ENCODE measurements at places on chromosomes 16 and 17.
A peak's percentile ranks its signal among the peaks of the same experiment; 100 is the strongest.

GRCh38 chr17:50218771-50219315 lies 17.4 kb upstream of the COL1A1 start:
- DNase-seq: no peak

- no peak for DNase-seq
Observed at GRCh38 chr16:66207139-66207882, 159.2 kb upstream of the CDH5 start.

DNA sequence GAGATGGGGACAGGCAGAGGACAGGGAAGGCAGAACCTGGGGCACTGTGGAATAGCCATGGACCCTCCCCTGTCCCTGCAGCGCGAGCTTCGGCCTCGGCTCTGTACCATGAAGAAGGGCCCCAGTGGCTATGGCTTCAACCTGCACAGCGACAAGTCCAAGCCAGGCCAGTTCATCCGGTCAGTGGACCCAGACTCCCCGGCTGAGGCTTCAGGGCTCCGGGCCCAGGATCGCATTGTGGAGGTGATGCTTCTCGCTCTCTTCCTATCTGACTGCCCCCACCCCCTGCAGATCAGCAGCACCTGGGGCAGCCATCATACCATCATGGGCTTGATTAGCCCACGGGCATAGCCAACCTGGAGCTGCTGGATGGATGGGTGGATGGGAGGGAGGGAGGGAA lies 13.5 kb downstream of the NHERF1 start:
- DNase-seq: no peak

GRCh38 chr17:77725846-77726245 lies 232.7 kb upstream of the TNRC6C start:
- no peak for DNase-seq

GRCh38 chr17:27485125-27485524 lies 28.9 kb downstream of the KSR1 start:
- DNase-seq: no peak

- DNase-seq: no peak
Observed at GRCh38 chr16:83967838-83968305, at the start of gene NECAB2. TSS of gene NECAB2 (plus strand) at chr16:83968244. CDS start at chr16:83968649, 405 bp downstream.

GRCh38 chr17:75799402-75799801 lies 14.8 kb downstream of the UNK start:
- DNase-seq: no peak

- no peak for DNase-seq
Observed at GRCh38 chr16:86392436-86393152, 117.7 kb upstream of the FOXF1 start.

GRCh38 chr17:44078412-44078811 lies 7.9 kb downstream of the G6PC3 start:
- DNase-seq: no peak

DNA sequence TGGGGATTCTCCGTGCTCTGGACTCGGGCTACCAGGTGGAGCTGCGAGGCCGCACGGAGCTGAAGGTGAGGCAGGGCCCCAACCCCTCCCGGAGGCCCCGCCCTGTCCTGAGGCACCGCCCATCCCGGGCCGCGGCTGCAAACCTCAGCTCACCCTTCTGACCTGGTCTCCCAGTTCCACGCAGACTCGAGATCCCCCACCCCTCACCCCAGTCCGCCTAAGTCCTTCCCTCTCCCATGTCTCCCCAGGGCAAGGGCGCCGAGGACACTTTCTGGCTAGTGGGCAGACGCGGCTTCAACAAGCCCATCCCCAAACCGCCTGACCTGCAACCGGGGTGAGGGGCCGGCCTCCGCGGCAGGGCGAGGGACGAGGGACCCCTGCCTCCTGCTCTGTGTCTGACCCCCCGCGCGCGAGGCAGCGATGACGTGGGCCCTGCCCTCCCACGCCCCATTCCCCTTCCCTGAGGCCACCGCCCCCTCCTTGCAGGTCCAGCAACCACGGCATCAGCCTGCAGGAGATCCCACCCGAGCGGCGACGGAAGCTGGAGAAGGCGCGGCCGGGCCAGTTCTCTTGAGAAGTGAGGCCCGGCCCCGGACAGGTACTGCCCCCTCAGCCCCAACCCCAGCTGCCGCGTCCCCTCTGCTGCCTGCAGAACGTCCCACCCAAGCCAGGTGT lies 13.7 kb downstream of the GUCY2D start:
- DNase-seq: peak; percentile 10

DNA sequence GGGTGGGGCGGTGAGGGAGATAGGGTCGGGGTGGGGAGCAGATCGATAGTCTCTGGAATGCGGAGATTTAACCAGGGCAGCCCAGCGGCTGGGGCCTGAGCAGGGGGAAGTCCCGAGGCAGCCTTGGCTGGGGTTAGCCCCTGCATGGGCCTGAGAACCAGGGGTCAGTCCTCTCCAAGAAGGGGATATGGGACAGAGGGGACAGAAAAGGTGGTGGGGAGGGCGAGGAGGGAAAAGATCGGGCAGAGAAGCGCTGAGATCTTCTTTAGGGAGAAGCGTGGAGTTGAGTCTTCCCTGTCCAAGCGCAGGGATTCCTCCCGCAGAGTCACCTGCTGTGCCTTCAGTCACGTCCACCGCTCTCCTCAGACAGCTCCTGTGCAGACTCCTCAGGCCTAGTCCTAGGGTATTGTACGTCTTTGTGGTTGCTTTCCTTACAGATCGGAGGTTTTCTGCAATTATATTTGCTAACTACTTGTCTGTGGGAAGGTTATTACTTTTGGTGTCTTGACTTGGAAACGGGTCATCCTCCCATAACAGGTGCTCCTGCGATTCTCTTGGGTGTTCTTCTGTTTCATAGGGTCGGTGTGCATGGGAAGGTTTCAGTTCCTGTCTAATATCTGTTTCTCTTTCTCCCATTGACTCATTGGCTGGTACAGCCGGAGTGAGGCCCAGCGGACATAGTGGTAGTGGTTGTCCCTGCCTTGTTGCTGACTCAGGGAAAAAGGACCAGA lies 952 bp downstream of the CD300A start:
- DNase-seq: peak; percentile 44

- no peak for DNase-seq
Observed at GRCh38 chr17:67171560-67171959, 73.4 kb downstream of the HELZ start.

- DNase-seq: no peak
Observed at GRCh38 chr17:27906226-27906580, 13.0 kb upstream of the LYRM9 start.

DNA sequence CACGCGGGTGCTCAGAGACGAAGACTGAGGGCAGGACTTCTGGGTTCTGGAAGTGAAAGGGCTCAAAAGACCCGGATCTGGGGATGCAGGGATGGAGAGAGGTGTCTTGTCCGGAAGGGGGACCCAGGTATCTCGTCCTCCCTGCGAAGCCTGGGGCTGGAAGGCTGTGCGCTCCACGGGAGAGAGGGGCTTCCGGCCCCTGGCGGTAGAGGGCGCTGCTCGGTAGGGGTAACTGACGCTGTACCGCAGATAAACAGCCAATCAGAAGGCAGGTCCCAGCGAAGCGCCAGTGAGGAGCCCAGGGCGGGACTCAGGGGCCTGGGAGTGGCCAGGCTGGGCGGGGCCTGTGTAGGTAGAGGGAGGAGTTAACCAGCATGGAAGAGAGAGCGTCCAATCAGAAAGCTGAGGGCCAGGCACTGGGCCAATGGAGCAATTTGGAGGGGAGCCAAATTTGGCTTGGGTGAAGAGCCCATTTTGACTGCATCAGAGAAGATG lies 804 bp downstream of the TGFB1I1 start:
- peak; percentile 65 for DNase-seq

- DNase-seq: no peak
Observed at GRCh38 chr16:83390759-83391158, 417.0 kb upstream of the HSBP1 start.

- DNase-seq: no peak
Observed at GRCh38 chr17:60599220-60599619, 773 bp upstream of the PPM1D start.

DNA sequence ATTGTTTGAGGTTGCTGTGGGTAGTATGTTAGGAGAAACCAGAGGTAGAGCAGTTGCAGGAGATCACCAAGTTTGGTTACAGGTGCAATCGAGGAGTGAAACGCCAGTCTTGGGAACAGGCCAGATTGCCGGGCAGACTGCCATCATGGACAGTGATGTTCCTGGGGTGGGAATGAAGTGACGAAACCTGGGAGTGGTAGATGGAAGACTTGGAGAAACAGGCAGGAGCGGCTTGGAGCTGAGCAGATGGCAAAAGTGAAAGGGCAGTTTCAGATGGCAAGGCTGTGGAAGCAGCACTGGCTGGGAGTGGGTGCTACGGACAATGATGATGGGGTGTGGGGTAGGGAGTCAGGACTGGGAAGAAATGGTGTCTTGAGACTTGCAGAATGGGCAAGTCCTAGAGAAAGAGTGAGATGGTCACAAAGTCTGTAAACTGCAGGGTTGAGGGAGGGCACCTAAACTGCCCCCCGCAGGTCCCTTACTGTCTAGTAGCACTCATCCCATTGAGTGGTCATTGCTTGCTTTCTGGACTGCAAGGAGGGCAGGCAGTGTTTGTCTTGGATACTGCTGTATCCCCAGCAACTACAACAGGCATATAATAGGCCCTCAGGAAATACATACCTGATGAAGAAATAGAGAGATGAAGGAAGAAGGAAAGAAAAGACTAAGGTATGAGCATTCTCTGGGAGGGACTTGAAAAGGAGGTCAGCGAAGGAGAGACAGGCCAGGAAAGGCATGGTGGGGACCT lies 29.5 kb upstream of the ULK2 start:
- DNase-seq: no peak

DNA sequence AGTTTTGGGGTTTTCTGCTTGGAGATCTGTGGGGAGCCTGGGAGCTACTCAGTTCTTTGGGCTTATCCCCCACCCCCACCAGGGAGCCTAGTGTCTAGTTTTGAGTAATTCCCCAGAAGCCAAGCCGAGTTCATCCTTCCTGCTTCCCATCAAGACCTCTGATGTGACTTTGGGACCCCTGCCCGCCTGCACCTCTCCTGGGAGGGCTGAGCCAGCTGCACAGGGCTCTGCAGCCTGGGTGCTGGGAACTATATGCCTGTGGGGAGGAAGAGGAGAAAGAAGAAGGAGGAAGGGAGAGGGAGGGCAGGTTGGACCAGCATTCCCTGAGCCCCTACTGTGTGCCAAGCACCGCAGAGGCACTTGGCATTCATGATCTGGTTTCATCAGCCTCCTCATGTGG lies 178.9 kb downstream of the TMEM132E start:
- DNase-seq: no peak

- DNase-seq: no peak
Observed at GRCh38 chr17:28033972-28034714, 8.3 kb upstream of the NLK start.

GRCh38 chr17:77366206-77366557 lies 225.4 kb downstream of the SEC14L1 start:
- DNase-seq: no peak

DNA sequence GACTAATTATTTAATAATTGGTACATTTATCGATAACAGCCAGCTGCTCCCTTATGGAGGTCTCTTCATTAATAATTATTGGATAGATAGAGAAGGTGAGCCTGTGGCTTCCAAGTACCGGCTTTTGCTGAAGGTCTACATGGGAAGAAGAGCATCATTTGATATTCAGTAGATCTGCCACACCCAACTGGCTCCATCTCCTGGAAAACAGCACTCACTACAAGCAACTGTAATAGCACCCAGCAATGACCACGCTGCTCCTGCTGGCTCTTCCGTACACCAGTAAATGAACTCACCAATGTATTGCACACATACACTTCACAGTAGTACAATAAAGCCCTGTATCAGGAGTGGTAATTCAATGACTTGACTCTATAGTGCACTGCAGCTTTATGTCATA lies 19.5 kb downstream of the MARVELD3 start:
- peak; percentile 9 for DNase-seq

- DNase-seq: no peak
Observed at GRCh38 chr17:44999433-44999832, 31.3 kb upstream of the C1QL1 start.

DNA sequence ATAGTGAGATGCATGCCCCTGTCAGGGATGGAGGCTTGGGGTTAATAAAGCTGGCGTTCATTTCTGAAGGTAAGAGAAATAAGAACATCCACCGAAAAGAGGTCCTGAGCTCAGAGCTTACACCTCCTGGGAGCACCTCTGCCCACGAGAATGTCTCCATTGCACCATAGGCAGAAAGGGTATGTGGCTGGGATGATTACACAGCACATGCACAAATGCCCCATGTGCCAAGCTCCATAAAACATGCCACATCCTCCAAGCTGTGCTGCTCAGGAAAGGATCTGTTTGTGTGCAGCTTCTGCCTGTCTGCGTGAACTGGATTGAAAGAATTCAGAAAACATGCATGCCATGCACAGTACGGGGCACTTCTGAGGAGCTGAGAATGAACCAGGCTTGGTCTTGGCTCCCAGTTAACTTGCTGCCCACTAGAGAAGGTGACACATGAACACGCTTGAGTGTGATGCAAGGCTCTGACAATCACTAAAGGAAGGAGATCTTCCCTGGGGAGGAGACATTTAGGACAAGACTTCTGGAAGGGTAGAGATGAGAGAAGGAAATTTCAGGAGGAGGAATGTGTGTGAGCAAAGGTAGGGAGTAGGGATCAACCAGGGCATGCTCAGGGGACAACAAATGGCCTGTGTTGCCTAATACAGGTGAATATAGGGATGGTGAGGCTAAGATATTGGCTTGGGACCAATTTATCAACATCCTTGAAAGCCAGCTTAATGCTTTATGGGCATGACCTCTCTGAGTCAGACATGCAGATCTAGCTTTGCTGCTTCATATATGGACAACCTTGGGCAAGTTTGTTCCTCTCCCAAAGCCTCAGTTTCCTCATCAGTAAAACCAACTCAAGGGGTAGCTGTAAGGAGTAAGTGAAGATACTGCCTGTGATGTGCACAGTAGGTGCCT lies 32.0 kb upstream of the SMPD3 start:
- no peak for DNase-seq

DNA sequence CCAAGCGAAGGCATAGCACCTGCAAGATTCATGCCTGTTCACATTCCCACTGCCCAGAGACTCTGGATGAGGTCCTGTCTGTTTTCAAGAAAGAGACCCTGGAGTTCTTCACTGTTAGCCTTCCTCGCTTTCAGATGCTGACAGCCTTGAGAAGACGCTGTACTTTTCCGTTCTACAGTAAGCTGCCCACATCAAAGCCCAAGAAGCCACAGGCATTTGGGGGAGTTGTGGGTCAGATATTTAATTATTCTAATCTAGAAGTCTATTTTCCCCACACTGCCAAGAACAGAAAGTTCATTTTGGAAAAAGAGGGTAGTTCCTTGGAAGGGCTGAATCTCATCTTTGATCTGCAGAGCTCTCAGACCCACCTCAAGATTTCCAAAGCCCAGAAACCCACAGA lies 127.9 kb downstream of the AXIN2 start:
- DNase-seq: no peak

Data from CD4-positive, alpha-beta T cell treated with Interleukin-17A for 1 hour (primary cell).